ENCODE measurements at places on chromosomes 11 and 22. TPM values are rescaled to one million over a fixed set of nuclear protein-coding genes. Genes with fewer than 3 reads are reported as not detected.
A peak's percentile ranks its signal among the peaks of the same experiment; 100 is the strongest.

- no peaks in the 10 kb centered on the region for H3K4me1 ChIP-seq
- no peaks in the 10 kb centered on the region for H3K36me3 ChIP-seq
- DNase-seq, result no peak
- no peak overlapping the region for H3K4me3 ChIP-seq
- no peaks in the 10 kb centered on the region for H3K27me3 ChIP-seq
Observed at GRCh38 chr11:85742873-85743275, 56.9 kb upstream of the CCDC89 start.

GRCh38 chr22:33605666-33606065, 314.6 kb downstream of the LARGE1 start:
- no peaks in the 10 kb centered on the region for H3K27me3 ChIP-seq
- no peaks in the 10 kb centered on the region for H3K4me1 ChIP-seq
- DNase-seq, result no peak
- H3K4me3 ChIP-seq, result no peak overlapping the region
- H3K36me3 ChIP-seq, result no peaks in the 10 kb centered on the region

DNA sequence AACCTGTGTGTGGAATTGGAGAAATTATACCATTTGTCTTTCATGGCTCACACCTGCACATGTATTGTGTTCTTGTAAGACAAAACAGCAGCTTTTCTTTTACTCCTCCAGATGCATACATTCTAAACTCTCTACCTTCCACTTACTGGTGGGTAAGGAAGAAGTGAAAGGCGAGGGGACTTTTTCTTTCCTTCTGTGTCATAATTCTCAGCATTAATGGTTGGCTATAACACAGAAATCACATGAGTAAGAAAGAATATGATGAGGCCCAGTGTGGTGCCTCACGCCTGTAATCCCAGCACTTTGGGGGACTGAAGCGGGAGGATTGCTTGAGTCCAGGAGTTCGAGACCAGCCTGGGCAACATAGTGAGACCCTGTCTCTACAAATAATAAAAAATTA, 57.8 kb upstream of the SHANK2 start:
- H3K4me3 ChIP-seq, result no peak overlapping the region
- peak; percentile 50 for DNase-seq
- no peaks in the 10 kb centered on the region for H3K36me3 ChIP-seq
- no peak overlapping the region for H3K27ac ChIP-seq

DNA sequence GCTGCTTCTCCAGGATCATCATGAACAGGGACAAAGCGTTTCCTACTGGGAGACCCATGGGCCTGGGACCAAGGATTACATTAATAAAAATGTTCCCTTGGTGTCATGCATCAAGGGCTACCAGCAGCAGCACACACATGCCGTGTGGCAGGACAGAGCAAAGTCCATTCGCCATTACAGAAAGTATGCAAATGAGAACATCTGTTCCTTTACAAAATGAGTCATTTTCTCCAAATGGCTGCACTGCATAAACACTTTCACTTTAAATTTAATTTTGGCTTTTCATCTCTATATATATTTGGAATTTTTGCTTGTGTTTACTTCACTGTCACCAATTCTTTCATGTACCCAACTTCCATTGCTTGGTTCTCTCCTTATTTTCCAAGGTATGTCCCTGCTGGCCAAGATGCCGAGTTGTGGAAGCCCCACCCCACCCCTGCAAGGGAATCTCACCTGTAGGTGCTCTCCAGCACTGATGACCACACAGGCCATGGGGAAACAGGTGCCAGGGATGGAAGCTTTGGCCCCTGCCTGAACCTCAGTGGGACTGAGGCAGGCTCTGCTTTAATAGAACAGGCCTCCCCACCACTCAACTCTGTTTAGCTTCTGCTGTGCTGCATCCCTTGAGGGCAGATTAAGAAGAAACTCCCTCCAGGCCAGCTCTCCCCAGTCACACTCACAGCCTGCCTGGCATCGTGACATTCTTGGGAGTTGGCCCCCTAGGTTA, 15.6 kb upstream of the GNAZ start:
- H3K36me3 ChIP-seq, result no peaks in the 10 kb centered on the region
- no peaks in the 10 kb centered on the region for H3K27me3 ChIP-seq
- H3K4me1 ChIP-seq, result no peaks in the 10 kb centered on the region
- DNase-seq, result no peak
- H3K27ac ChIP-seq, result no peak overlapping the region
- H3K4me3 ChIP-seq, result no peak overlapping the region

DNA sequence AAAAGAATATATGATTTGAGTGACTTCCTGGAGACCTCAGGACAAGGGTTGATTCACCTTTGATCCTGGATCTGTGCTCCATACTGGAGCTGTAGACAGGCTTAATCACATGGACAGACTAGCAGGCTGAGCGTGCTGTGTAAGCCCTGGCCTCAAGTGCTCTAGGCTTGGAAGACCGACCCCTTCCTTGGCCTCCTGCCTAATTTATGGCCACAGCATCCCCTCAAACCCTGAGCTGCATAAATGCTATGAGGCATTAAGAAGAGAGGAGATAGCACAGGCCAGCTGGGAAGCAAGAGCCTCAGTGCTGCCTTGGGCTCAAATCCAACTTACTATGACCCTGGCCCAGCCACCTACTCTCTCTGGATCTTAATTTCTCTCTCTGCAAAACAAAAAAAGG, 385.1 kb downstream of the BUD13 start:
- no peaks in the 10 kb centered on the region for H3K27me3 ChIP-seq
- H3K36me3 ChIP-seq, result no peaks in the 10 kb centered on the region
- no peaks in the 10 kb centered on the region for H3K4me1 ChIP-seq

DNA sequence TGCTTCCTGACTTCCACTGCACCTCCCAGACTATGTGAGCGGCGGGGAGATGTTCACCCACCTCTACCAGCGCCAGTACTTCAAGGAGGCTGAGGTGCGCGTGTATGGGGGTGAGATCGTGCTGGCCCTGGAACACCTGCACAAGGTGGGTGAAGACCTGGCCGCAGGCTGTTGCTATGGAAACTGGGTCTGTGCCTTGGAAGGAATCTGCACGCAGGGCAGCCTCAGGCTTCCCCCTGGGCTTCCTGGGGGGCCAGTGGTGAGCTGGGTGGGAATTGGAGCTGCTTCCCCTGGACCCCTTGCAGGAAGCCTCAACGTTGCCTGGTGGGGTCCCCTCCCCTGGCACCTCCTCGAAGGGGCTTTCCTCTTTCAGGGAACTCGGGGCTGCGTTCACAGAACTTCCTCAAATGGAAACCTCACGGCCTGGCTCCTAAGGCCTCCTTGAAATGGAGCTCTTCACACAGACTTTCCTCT, 1.5 kb downstream of the RPS6KA4 start:
- no peak overlapping the region for H3K27ac ChIP-seq
- no peaks in the 10 kb centered on the region for H3K27me3 ChIP-seq
- H3K36me3 ChIP-seq, result peaks cover 38% of the 10 kb centered on the region
- DNase-seq, result no peak
- peaks cover 24% of the 10 kb centered on the region for H3K4me1 ChIP-seq
- no peak overlapping the region for H3K4me3 ChIP-seq

GRCh38 chr22:19291580-19292457, at the start of gene CLTCL1:
TSS of gene CLTCL1 (minus strand) at chr22:19291719. CDS start at chr22:19291641, 78 bp downstream.
- H3K27me3 ChIP-seq, result no peaks in the 10 kb centered on the region
- H3K36me3 ChIP-seq, result no peaks in the 10 kb centered on the region
- peaks cover 51% of the 10 kb centered on the region for H3K4me1 ChIP-seq
- H3K4me3 ChIP-seq, result peak within 1 kb of the TSS; percentile 77
- peak; percentile 98 for DNase-seq
- H3K27ac ChIP-seq, result peak within 1 kb of the TSS; percentile 66

- no peaks in the 10 kb centered on the region for H3K27me3 ChIP-seq
- H3K36me3 ChIP-seq, result no peaks in the 10 kb centered on the region
- H3K4me3 ChIP-seq, result no peak overlapping the region
- no peaks in the 10 kb centered on the region for H3K4me1 ChIP-seq
- no peak overlapping the region for H3K27ac ChIP-seq
Observed at GRCh38 chr11:131408025-131408640, 37.7 kb downstream of the NTM start.

- DNase-seq, result no peak
- H3K27me3 ChIP-seq, result no peaks in the 10 kb centered on the region
- H3K4me3 ChIP-seq, result no peak overlapping the region
Observed at GRCh38 chr11:126862664-126863243, 137.8 kb downstream of the KIRREL3 start.

- no peak overlapping the region for H3K27ac ChIP-seq
- H3K27me3 ChIP-seq, result no peaks in the 10 kb centered on the region
- H3K36me3 ChIP-seq, result peaks cover 7% of the 10 kb centered on the region
- H3K4me1 ChIP-seq, result no peaks in the 10 kb centered on the region
- DNase-seq, result no peak
Observed at GRCh38 chr22:46916886-46917770, 154.7 kb downstream of the TBC1D22A start.

DNA sequence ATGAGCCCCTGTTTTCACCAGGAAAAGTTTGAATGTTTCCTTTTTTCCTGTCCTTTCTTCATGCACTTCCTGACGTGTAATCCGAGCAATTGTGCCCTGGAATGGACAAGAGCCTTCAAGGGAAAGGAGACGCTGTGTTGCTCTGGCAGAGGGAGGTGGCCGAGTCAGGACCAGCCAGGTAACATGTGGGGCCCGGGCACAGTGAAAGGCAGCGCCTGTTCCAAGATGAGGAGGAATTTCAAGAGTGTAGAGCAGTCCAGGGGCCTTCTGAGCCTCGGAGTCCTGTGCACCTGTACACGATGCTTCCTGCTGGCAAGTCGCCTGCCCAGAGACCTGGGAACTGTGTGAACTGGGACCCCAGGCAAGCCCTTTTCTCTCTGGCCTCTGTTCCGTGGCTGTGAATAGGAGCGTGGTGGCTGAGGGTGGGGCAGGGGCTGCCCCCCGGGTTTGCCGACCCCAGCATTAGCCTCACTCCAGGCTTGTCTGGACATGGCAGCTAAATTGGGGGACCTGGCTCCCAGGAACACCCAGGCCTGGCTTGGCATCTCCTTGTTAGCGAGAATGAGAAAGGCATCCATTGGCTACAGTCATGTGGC, 92.0 kb downstream of the MYEOV start:
- H3K4me1 ChIP-seq, result no peaks in the 10 kb centered on the region
- no peaks in the 10 kb centered on the region for H3K36me3 ChIP-seq
- no peak for DNase-seq
- no peak overlapping the region for H3K4me3 ChIP-seq
- H3K27ac ChIP-seq, result no peak overlapping the region
- H3K27me3 ChIP-seq, result no peaks in the 10 kb centered on the region

- H3K27ac ChIP-seq, result no peak overlapping the region
- no peak for DNase-seq
- H3K4me1 ChIP-seq, result peaks cover 16% of the 10 kb centered on the region
- no peaks in the 10 kb centered on the region for H3K36me3 ChIP-seq
- H3K4me3 ChIP-seq, result no peak overlapping the region
- H3K27me3 ChIP-seq, result peaks cover 11% of the 10 kb centered on the region
Observed at GRCh38 chr11:65814986-65815565, 18.7 kb upstream of the SNX32 start.

- H3K36me3 ChIP-seq, result no peaks in the 10 kb centered on the region
- no peak for DNase-seq
- no peak overlapping the region for H3K4me3 ChIP-seq
- H3K27me3 ChIP-seq, result peaks cover 24% of the 10 kb centered on the region
Observed at GRCh38 chr11:119806064-119806915, 77.3 kb upstream of the NECTIN1 start.

DNA sequence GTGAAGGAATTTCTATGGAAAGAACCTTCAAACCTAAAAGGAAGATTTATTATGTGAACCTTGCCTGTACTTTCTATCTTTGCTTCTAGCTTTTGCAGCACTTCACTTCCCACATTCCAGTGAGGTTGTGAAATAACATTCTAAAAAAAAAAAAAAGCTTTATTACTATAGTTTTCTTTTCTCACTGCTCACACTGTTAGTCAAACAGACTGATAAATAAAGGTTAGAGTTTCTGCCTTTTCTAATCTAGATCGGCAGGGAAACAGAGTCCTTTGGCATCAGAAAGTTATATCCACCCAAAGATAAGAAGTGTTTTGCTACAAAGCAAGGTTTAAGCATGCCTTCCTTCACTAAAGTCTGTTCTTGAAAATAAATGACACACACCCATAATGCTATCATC, 2.8 kb downstream of the AAMDC start:
- H3K36me3 ChIP-seq, result no peaks in the 10 kb centered on the region
- peak; percentile 90 for DNase-seq
- peaks cover 27% of the 10 kb centered on the region for H3K4me1 ChIP-seq
- H3K27me3 ChIP-seq, result no peaks in the 10 kb centered on the region

DNA sequence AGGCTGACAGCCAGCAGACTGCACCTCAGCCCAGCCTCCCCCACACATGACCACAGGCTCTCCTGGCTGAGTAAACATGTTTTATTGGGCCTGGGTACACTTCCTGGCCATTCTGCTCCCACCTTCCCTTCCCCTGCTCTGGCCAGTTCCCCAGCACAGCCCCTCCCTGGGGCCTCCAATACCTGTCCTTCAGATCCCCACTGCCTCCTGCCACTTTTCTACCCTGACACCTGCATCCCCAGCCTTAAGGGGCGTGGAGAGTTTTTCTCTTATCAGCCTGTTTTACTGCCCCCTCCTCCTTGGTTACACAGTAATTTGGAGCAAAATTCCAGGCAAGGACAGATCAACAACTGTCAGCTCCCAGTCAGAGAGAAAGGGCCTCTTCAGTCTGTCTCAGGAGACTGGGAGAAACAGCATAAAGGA, at the start of gene ISX:
ISX (plus strand) TSS at position 363 of the 423 bp plus-strand sequence. CDS start 930 bp downstream, outside the sequence.
- H3K27ac ChIP-seq, result no peak within 1 kb of the TSS
- DNase-seq, result no peak
- no peaks in the 10 kb centered on the region for H3K27me3 ChIP-seq
- no peaks in the 10 kb centered on the region for H3K4me1 ChIP-seq

GRCh38 chr11:59542142-59542810, 30.9 kb downstream of the OR4D9 start:
- H3K27me3 ChIP-seq, result no peaks in the 10 kb centered on the region
- DNase-seq, result peak; percentile 59
- no peaks in the 10 kb centered on the region for H3K36me3 ChIP-seq
- peaks cover 16% of the 10 kb centered on the region for H3K4me1 ChIP-seq

DNA sequence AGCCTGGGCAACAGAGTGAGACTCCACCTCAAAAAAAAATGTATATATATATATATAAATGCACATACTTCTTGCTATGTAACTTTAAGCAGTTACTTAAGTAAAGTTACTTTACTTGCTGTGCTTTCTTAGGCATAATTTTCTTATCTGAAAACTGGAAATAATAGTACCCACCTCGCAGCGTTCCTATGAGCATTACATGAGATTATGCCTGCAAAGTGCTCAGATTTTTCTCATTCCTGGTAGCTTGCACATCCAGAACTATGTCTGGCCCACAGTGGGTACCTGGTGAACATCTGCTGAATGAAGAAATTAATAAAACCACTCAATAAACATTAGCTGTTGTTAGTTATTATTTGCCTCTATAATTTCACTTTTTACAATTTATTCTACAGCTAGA, 6.1 kb upstream of the ROBO3 start:
- no peak for DNase-seq
- peaks cover 52% of the 10 kb centered on the region for H3K27me3 ChIP-seq
- H3K4me3 ChIP-seq, result no peak overlapping the region
- H3K36me3 ChIP-seq, result no peaks in the 10 kb centered on the region
- no peak overlapping the region for H3K27ac ChIP-seq

UVRAG gene
- total RNA-seq, result 30.4 TPM

GGTLC3 gene
- total RNA-seq, result not detected

CTSW gene
- not detected for total RNA-seq

KDM4D gene
- total RNA-seq, result 0.88 TPM

DRG1 gene
- total RNA-seq, result 68.0 TPM

TH gene
- total RNA-seq, result under 0.01 TPM
